ENCODE measurements at places on chromosomes 2 and 18. TPM values are rescaled to one million over a fixed set of nuclear protein-coding genes. Genes with fewer than 3 reads are reported as not detected.

The FZD7 gene
- 7.3 TPM for total RNA-seq

The LTBP1 gene
- 23.2 TPM for total RNA-seq

The FTCDNL1 gene
- 2.6 TPM for total RNA-seq

The CXCR4 gene
- 0.85 TPM for total RNA-seq

The IL1RN gene
- total RNA-seq, result 0.94 TPM

The ARHGAP25 gene
- 0.23 TPM for total RNA-seq

The CYP27C1 gene
- total RNA-seq, result 4.2 TPM

The GPR45 gene
- not detected for total RNA-seq

The PPP1R1C gene
- total RNA-seq, result 0.90 TPM

The NEURL3 gene
- 1.0 TPM for total RNA-seq

The ZNF804A gene
- not detected for total RNA-seq

The UGT1A10 gene
- 0.18 TPM for total RNA-seq

The SP140L gene
- 4.4 TPM for total RNA-seq

The LRRTM1 gene
- not detected for total RNA-seq

The PROM2 gene
- total RNA-seq, result not detected

The ELOA2 gene
- not detected for total RNA-seq

The GPR35 gene
- 1.1 TPM for total RNA-seq

The CTIF gene
- total RNA-seq, result 17.2 TPM

The CD226 gene
- total RNA-seq, result 0.15 TPM

The SULT1C4 gene
- total RNA-seq, result 0.27 TPM

The PSMA8 gene
- not detected for total RNA-seq

The MCM6 gene
- 46.8 TPM for total RNA-seq

The MC5R gene
- not detected for total RNA-seq

The OTX1 gene
- 2.4 TPM for total RNA-seq

The CXCR1 gene
- total RNA-seq, result not detected

The ANKRD29 gene
- total RNA-seq, result 16.7 TPM

The TP53I3 gene
- total RNA-seq, result 217 TPM

The TNFRSF11A gene
- 7.3 TPM for total RNA-seq

The SH2D6 gene
- 1.1 TPM for total RNA-seq

The DSC3 gene
- total RNA-seq, result 1.2 TPM

The ITGA4 gene
- total RNA-seq, result 1.1 TPM
